ENCODE measurements at places on chromosomes 16 and 17.
A peak's percentile ranks its signal among the peaks of the same experiment; 100 is the strongest.

DNA sequence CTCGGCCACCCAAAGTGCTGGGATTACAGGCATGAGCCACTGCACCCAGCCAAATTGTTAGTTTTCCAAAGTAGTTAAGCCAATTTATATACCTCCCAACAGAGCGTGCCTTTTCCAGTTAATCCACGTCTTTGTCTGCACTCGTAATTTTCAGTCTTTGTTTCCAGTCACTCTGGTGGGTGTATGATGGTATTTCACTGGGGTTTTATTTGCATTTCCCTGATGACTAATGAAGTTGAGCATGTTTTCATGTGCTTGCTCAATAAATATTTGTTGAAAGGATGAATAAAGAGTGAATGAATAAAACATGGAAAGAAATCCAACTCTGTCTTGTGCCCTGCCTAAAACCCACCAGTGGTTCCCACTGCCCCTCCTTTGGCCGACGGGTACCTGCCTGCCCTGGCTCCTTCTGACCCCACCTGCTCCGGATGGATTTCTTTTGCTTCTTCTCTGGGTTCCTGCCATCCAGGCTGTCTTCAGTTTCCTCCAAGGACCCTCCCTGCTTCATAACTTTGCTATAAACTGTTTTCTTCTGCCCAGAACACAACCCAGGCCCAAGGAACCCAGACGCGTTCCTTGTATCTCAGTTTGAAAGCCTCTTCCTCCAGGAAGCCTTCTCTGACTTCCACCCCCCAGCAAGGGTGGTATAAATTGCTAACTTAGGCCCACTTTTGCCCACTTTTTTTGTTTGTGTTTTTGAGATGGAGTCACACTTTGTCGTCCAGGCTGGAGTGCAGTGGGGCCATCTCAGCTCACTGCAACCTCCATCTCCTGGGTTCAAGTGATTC lies 3.0 kb upstream of the ABCC1 start:
- DNase-seq: no peak

DNA sequence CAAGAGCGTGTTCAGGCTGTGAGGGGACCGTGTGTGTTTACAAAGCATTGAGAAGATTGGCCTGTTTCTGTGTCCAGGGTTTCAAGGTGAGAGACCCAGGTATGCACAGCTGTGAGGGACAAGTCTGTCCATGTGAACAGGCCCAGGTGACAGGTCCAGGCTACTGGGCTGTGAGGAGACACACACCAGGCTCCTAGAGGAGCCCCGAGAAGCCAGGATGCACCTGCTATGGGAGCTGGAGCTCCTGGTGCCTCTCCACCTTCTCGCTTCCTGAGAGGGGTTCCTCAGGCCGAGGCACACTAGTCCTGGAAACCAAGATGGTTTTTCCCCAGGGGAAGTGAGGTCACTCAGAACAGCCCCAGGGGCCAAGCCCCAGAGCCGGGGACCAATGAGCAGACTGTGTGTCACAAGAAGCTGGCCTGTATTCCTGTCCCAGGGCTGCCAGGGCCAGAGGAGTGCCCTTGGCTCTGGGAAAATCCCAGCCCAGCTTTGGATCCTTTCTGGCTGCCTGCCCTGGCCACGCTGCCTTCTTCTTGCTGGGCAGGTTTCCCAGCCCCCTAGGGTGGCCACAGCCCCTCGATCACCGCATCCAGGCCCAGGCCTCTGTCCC lies 153.4 kb upstream of the PLCG2 start:
- DNase-seq: no peak

GRCh38 chr17:68029512-68030215 lies 5.9 kb upstream of the KPNA2 start:
- DNase-seq: peak; percentile 75

- no peak for DNase-seq
These were observed 99.0 kb downstream of the OMG start for GRCh38 chr17:31198026-31198425.

- no peak for DNase-seq
These were observed 350.9 kb downstream of the FOXL1 start for GRCh38 chr16:86929057-86929871.

DNA sequence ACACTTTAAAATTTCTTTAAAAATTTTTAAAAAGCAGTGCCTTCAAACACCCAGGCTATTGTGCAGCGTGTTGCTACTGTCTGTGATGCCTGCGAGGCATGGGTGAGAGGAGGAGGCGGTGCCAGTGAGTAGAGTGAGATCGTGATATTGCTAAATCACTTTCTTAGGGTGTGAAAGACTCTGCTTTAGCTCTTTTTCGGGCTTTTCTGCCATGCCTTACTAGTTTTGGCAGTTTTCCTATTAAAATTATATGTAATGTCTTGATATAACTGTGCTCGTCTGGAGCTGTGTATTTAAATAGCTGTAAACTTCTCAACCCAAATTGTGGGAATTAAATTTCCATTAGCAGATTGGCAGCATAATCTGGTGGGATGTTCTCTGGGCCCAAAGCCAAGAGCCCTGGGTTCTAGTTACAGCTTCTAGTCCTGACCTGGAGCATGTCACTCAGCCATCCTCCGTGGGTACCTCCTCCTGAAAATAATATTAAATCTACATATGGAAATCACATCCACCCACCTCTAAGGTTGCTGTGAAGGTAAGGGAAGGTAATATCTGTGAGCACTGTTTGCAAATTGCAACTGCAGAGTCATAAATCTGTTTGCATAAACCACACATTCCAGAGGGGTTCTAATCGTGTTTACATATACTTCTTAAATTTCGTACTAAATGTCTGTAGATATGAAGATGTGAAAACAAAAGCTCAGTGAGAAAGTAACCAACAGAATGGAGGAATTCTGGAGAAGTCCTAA lies 264.3 kb upstream of the CACNG5 start:
- DNase-seq: no peak

DNA sequence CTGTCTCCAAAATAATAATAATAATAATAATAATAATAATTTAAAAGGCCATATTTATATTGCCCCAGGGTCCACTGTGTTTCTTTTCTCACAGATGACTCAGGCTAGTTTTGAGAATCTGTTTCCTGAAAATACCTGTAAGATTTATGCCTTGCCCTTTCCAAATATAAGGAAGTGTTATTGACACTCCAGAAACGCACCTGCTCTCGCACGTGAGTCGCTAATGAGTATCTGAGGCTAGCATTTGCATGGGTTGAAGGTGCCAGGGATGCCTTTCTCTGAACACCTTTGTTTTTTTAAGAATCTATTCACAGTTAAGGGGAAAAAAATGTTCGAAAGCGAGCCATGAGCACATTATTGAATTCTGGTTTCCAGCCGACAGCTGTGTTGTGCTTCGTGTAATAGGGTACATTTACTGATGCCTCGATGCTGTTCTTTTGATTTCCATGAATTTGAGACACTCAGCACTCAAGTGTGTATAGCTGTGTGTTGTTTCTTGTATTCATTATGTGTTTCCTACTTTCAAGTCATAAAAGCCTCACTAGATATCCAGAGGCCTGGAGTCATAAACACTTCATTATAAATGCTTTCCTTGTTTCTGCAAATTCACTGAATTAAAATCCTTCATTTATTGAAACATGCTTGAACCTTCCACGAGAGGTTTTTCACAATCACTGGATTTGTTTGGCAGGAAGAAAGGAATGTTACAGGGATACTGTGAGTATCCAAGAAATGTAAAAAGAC lies 45.0 kb upstream of the NOL11 start:
- DNase-seq: no peak

All from HuH-7 (cell line).